T-helper 17 cell (primary cell): ENCODE measurements at places on chromosomes 7 and 10. TPM values are rescaled to one million over a fixed set of nuclear protein-coding genes. Genes with fewer than 3 reads are reported as not detected.

Gene OSBPL3
- 54.8 TPM for total RNA-seq

Gene TMEM196
- total RNA-seq = not detected

Gene MRC1
- 0.07 TPM for total RNA-seq

DNA sequence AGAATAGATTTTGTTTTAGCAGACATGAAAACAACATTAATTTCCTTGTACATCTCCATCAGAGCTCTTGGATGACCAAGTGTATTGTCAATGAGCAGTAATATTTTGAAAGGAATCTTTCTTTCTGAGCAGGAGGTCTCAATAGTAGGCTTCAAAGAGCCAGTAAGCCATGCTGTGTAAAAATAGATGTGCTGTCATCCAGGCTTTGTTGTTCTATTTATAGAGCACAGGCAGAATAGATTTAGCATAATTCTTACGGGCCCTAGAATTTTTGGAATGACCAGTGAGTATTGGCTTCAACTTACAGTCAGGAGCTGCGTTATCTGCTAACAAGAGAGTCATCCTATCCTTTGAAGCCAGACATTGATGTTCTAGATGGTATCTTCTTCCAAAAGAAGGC is 19.0 kb downstream of the MINPP1 start:
- no peaks in the 10 kb centered on the region for H3K27me3 ChIP-seq
- no peak overlapping the region for H3K4me3 ChIP-seq
- peaks cover 4% of the 10 kb centered on the region for H3K4me1 ChIP-seq
- DNase-seq = no peak
- no peak overlapping the region for H3K27ac ChIP-seq

DNA sequence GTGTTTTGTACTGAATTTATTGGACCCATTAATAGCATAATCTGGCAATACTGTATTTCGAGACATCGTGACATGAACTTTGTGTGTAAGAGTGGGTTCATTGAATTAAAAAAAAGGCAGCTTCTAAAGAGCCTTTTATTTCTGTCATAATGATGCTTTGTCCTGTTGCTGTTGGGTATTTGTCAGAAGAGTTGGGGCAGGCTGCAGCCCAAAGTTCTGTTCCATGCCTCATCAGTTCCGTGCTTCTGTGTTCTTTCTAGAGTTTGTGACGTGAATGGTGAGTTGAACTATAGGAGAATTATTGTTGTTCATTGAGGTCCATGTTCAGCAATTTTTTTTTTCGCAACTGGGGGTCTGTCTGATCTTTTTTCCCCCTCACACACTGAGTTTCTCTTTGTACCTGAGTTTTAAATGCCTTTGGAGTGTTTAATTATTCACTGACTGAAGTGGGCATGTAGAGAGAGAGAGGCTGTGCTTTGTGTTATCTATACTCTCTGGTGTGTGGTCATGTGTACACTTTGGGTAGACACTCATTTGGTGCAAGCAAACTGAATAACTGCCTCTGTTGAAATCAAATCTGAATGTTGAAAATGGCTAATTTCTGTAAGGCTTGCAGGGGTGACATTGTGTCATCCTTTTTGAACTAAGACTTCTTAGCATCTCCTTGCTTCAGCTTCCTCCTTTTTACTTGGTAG is 69.8 kb downstream of the ADD3 start:
- H3K4me1 ChIP-seq = peaks cover 64% of the 10 kb centered on the region
- peak overlapping the region; percentile 98 for H3K27ac ChIP-seq
- no peaks in the 10 kb centered on the region for H3K27me3 ChIP-seq
- no peaks in the 10 kb centered on the region for H3K36me3 ChIP-seq
- H3K4me3 ChIP-seq = peak overlapping the region; percentile 93
- DNase-seq = no peak

DNA sequence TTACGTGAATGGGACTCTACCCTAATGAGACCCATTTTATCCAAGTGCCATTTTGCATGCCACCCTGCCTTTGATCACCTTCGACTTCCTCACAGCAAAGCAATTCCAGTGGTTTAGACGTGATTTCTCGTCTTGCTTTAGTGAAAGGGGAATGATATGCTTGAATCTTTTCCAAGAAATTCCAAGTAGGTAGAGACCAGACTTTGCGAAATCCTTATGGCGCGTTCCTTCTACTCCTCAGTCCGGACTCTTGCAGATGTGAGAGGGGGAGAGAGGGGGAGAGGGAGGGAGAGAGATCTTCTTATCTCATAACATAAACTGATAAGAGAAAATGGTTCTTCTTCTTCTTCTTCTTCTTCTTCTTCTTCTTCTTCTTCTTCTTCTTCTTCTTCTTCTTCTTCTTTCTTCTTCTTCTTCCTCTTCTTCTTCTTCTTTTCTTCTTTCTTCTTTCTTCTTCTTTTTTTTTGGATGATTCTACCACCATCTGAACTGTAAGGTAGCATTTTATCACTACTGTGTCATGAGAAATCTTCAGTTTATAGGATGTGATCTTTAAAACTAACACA is 883 bp downstream of the SPAG6 start:
- peaks cover 52% of the 10 kb centered on the region for H3K27me3 ChIP-seq
- peak overlapping the region; percentile 52 for H3K4me3 ChIP-seq
- H3K36me3 ChIP-seq = peaks cover 2% of the 10 kb centered on the region
- H3K4me1 ChIP-seq = peaks cover 4% of the 10 kb centered on the region
- H3K27ac ChIP-seq = peak overlapping the region; percentile 5

DNA sequence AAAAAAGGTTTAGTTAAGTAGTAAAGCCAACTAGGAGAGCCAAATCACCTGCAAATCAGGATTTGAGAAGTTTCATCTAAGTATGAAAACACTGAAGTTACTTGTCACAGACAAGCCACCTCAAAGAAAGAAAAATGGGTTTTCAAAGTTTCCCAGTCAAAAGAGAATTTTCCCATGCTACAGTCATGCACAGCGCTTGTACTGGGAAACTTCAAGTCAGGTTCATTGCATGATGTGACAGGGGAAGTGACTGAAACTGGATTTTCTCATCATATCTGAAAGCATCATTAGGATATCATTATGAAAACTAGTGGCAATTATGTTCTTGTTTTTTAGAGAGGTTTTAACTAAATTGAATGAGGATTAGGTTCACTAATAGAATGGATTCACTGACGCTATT is 167.0 kb downstream of the SGMS1 start:
- no peaks in the 10 kb centered on the region for H3K27me3 ChIP-seq
- H3K27ac ChIP-seq = no peak overlapping the region
- H3K36me3 ChIP-seq = peaks cover 9% of the 10 kb centered on the region

GRCh38 chr7:17436126-17436525 is 137.7 kb downstream of the AHR start:
- H3K4me1 ChIP-seq = no peaks in the 10 kb centered on the region
- H3K4me3 ChIP-seq = no peak overlapping the region
- peaks cover 11% of the 10 kb centered on the region for H3K27me3 ChIP-seq
- no peak overlapping the region for H3K27ac ChIP-seq

DNA sequence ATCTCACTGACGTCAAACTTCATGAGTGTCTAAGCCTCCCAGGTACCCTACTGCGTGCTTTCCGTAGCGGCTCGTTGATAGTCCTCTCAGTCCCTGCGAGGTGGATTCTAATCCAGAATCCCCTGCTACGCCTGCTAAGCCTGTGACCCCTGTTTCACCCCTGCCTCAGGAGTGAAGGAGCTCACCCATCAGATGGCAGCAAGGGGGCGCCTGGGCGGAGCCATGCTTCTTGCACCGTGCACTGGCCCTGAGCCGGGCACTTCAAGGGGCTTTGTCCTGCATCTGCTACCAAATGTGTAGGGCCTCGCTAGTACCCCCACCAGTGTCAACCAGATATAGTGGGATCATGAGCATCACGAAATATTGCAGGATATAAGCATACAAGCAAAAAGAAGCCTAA is 918 bp upstream of the STRA8 start:
- no peaks in the 10 kb centered on the region for H3K4me1 ChIP-seq
- no peaks in the 10 kb centered on the region for H3K36me3 ChIP-seq
- no peak for DNase-seq
- peaks cover 4% of the 10 kb centered on the region for H3K27me3 ChIP-seq

DNA sequence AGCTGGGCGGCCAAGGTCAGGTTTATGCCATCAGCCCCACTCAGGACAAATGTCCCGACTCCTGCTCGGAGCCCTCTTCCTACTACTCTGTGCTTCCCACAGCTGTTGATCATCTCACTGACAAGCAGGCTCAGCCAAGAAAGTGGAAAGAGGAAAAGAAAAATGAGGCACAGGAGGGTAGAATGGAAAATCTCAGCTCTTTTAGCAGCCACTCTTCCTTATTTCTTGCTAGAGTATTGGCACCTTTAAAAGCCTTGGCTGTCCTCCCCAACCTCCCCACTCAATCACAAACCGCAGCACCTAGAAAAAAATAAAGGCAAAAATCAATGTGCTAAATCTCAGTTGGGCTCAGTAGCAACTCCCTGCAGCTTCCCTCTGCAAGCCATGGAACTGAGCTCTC is 35.3 kb upstream of the AGK start:
- H3K4me1 ChIP-seq = peaks cover 13% of the 10 kb centered on the region
- no peak for DNase-seq
- no peak overlapping the region for H3K27ac ChIP-seq
- H3K27me3 ChIP-seq = peaks cover 59% of the 10 kb centered on the region
- no peak overlapping the region for H3K4me3 ChIP-seq
